Ovary (tissue), 10 donors: ENCODE measurements at places on chromosomes 16 and 17.
A peak's percentile ranks its signal among the peaks of the same experiment; 100 is the strongest.

DNA sequence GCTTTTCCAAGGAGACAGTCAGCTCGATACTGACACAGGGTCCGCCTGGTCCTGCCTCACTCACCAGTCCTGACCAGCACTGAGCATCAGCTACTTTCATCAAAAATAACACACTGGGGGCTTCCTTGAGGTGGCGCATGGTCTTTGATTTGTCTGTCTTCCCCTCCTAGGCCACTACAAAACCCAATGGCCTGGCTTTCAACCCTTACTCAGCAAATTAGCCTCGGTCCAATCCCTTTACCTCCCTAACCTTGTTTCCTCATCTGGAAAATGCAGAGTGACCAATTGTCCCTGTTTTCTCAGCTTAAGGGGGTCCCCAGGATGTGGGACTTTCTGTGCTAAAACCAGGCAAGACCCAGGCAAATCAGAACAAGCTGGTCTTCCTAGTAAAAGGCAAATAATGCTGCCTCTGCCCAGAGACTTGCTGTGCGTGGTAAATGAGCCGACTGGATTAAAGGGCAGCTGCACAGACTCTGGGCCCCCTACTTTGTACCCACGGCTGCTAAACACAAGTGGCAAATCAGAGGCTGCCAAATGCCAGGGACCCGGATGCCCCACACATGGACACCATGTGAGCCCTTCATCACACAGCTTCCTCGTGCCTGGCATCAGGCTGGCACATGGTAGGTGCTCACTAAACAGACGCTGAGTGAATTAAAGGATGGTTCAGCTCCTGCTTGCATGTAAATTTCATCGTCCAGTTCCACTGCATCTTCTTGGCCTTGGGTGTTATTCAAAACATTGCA lies 31.2 kb upstream of the CMIP start:
- no peaks in the 10 kb centered on the region for H3K4me1 ChIP-seq
- no peak overlapping the region for H3K4me3 ChIP-seq
- DNase-seq = no peak
- H3K27ac ChIP-seq = no peak overlapping the region
- no peaks in the 10 kb centered on the region for H3K36me3 ChIP-seq

DNA sequence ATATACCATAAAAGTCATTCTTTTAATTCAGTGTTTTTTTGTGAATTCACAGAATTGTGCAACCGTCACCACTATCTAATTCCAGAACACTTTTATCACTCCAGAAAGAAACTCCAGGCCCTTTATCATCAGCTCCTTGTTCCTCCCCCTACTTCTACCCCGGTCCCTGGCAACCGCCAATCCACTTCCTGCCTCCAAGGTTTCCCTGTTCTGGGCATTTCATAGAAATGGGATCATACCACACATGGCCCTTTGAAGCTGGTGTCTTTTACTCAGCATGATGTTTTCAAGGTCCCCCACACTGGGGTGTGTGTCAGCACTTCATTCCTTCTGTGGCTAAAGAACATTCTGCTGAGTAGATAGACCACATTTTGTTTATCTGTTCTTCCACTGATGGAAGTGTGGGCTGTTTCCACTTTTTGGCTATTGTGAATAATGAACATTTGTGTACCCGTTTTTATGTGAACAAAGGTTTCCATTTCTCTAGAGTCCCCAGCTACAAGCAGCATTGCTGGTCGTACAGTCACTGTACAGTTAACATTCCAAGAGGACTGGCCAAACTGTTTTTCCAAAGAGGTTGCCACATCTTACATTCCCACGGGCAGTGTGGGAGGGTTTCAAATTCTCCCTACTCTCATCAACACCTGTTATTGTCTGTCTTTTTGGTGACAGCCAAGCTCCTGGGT lies 75.8 kb upstream of the ZNF469 start:
- no peak overlapping the region for H3K4me3 ChIP-seq
- H3K36me3 ChIP-seq = no peaks in the 10 kb centered on the region
- H3K27me3 ChIP-seq = no peaks in the 10 kb centered on the region
- DNase-seq = peak; percentile 57
- H3K4me1 ChIP-seq = peaks cover 18% of the 10 kb centered on the region

DNA sequence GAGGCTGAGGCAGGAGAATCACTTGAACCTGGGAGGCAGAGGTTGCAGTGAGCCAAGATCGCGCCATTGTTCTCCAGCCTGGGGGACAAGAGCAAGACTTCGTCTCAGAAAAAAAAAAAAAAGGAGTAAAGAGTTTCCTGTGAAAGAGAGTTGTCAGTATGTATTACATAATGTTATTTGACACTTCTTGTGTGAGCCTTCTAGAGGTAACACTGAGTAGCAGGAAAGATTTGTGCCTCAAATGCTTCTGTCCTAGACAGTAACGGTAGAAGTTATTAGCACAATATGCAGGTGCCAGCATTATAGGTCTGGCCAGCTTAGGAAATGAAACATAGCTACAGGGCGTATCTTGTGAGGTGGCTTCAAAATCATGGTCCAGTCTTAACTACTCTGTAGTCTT lies 6.2 kb downstream of the RPS6KB1 start:
- no peak overlapping the region for H3K27ac ChIP-seq
- no peaks in the 10 kb centered on the region for H3K27me3 ChIP-seq
- no peak for DNase-seq
- no peaks in the 10 kb centered on the region for H3K4me1 ChIP-seq
- H3K4me3 ChIP-seq = no peak overlapping the region

DNA sequence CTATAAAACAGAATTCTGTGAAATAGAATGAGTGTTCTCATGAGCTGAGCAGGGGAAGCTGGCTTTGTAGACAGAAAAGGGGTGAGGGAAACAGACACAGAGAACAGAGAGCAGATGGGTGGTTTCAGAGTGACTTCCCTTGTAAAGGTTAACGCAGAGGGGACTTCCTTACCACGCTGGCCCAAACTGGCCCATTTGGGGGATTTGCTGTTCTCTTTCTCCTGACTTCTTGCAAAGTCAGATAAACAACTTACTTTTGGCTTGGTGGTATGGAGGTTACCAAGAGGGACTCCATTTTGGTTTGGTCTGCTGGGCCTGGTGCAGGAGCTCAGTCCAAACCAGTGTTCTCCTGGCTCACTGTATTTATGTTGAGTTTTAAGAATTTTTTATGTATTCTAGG lies 48.4 kb downstream of the SEC14L1 start:
- no peak overlapping the region for H3K4me3 ChIP-seq
- no peaks in the 10 kb centered on the region for H3K27me3 ChIP-seq
- DNase-seq = no peak
- H3K36me3 ChIP-seq = no peaks in the 10 kb centered on the region

DNA sequence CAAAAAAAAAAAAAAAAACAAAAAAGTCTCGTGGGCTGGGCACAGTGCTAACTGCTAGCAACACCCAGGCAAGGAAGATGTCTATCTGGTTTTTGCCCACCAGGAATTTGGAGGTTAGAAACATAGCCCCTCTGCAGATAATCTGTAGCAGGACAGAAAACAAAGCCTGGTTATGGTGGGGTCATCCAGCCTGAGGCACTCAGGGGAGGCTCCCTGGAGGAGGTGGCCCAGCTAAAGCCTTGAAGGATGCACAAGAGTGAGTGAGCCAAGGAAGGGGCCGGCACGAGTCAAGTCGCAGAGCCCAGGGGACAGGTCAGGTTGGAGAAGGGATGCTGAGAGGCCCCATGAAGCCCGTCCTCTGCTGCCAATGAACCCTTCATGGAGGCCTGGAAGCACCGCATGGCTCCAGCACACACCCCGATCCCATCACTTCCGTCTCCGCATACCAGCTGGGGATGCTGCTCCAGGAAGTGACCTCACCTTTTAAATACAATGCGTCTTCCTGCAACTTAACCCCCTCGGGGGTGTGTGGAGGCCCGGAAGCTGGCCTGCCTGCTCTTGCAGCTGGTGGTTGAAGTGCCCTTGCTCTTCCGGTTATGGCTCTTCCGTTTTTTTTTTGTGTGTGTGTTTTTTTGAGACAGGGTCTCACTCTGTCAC lies 86.5 kb downstream of the ENGASE start:
- H3K36me3 ChIP-seq = no peaks in the 10 kb centered on the region
- H3K27me3 ChIP-seq = no peaks in the 10 kb centered on the region
- H3K27ac ChIP-seq = no peak overlapping the region

- H3K27ac ChIP-seq = no peak overlapping the region
- H3K4me3 ChIP-seq = no peak overlapping the region
- no peak for DNase-seq
- no peaks in the 10 kb centered on the region for H3K36me3 ChIP-seq
- no peaks in the 10 kb centered on the region for H3K27me3 ChIP-seq
- H3K4me1 ChIP-seq = no peaks in the 10 kb centered on the region
These were observed 32.6 kb upstream of the LRRC37A3 start for GRCh38 chr17:64951877-64952276.

DNA sequence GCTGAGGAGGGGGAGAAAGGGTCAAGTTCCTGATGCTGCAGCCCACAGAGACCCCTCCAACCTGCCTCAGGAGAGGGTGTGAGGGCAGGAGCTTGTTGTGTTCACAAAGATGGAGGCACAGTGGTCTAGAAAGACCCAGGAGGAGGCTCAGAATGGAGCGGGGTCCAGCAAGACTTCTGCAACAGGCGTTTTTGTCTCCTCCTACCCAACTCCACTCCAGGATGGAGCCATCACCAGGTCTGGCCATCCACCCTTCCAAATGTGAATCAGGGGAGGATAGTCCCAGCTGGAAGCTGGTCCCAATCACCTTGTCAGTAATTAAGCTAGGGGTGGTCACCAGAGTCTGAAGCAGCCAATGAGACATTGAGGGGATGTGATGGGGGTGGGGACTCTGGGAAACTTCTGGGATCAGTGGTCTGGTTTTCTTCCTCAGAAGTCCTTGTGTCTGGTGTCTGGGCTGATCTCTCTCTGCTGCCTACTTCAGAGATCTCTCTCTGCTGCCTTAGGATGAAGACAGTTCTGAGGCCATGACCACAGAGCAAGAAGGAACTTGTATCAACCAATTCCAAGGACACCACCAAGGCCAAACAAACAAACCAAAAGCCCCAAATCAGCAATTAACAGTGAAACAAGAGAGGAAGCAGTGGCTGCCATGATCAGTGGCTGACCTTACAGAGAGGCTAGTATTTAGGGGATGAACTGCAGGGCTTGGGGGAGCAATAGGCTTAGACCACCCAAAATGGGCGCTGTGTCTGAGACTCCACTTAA lies 14.5 kb downstream of the CD300LB start:
- H3K4me3 ChIP-seq = no peak overlapping the region
- DNase-seq = no peak
- H3K27ac ChIP-seq = no peak overlapping the region
- no peaks in the 10 kb centered on the region for H3K36me3 ChIP-seq

- no peaks in the 10 kb centered on the region for H3K27me3 ChIP-seq
- no peak for DNase-seq
- peak overlapping the region; percentile 84 for H3K27ac ChIP-seq
- H3K4me3 ChIP-seq = peak overlapping the region; percentile 41
- no peaks in the 10 kb centered on the region for H3K36me3 ChIP-seq
These were observed 14.7 kb upstream of the PLLP start for GRCh38 chr16:57299009-57299718.

GRCh38 chr17:55421179-55421934 lies at the start of gene MMD:
TSS of gene MMD (minus strand) at chr17:55421835. CDS start at chr17:55421695, 140 bp downstream.
- no peaks in the 10 kb centered on the region for H3K27me3 ChIP-seq
- H3K4me3 ChIP-seq = peak within 1 kb of the TSS; percentile 90

- DNase-seq = no peak
- peaks cover 2% of the 10 kb centered on the region for H3K4me1 ChIP-seq
- H3K27me3 ChIP-seq = no peaks in the 10 kb centered on the region
- no peak overlapping the region for H3K27ac ChIP-seq
These were observed 130.7 kb downstream of the CPPED1 start for GRCh38 chr16:12672986-12673385.

DNA sequence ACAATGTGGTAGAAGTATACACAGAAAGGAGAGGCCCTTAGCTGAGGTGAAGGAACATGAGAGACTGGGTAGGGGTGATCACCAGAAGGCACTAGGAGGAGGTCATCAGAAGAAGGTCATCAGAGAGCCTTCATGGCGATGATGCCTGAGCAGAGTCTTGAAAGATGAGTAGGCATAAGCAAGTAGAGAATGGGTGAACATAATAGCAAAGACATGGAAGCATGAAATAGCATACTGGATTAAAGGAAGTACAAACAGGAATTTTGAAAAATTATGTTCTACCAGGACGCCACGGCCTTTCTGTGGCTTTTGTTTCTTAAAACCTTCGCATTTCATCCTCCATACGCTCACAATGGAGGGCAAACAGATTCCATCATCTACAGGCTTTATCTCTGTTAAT lies 2.9 kb downstream of the IKZF3 start:
- no peak overlapping the region for H3K27ac ChIP-seq
- DNase-seq = no peak
- H3K27me3 ChIP-seq = peaks cover 2% of the 10 kb centered on the region

GRCh38 chr17:31054761-31055160 lies 40.0 kb upstream of the NF1 start:
- no peak overlapping the region for H3K27ac ChIP-seq
- no peaks in the 10 kb centered on the region for H3K36me3 ChIP-seq
- DNase-seq = no peak
- no peaks in the 10 kb centered on the region for H3K27me3 ChIP-seq

GRCh38 chr17:50781167-50781566 lies 13.8 kb upstream of the ANKRD40CL start:
- peak; percentile 54 for DNase-seq
- H3K27me3 ChIP-seq = no peaks in the 10 kb centered on the region
- peaks cover 7% of the 10 kb centered on the region for H3K4me1 ChIP-seq

GRCh38 chr16:58563235-58563634 lies 47.9 kb downstream of the SETD6 start:
- DNase-seq = no peak
- H3K4me1 ChIP-seq = no peaks in the 10 kb centered on the region
- no peaks in the 10 kb centered on the region for H3K36me3 ChIP-seq
- no peaks in the 10 kb centered on the region for H3K27me3 ChIP-seq

DNA sequence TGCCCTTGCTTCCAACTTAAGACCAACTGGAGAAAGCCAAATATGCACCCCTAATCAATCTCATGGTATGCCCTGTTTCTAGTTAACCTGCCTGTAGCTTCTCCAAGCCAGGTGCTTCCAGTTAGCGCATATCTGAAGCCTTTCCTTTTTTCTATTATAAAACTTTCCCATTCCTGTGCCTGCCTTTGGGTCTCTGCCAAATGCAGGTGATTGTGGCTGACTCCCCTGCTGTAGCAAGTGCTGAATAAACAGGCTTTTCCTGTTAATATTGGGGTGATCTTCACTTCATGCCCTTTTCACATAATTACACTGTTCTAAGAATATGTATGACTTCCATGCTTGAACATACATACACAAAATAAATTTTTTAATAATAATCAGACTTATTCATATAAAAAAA lies 207.4 kb downstream of the TANC2 start:
- H3K27me3 ChIP-seq = no peaks in the 10 kb centered on the region
- peaks cover 2% of the 10 kb centered on the region for H3K4me1 ChIP-seq
- no peak overlapping the region for H3K4me3 ChIP-seq
- H3K36me3 ChIP-seq = no peaks in the 10 kb centered on the region
- DNase-seq = no peak

DNA sequence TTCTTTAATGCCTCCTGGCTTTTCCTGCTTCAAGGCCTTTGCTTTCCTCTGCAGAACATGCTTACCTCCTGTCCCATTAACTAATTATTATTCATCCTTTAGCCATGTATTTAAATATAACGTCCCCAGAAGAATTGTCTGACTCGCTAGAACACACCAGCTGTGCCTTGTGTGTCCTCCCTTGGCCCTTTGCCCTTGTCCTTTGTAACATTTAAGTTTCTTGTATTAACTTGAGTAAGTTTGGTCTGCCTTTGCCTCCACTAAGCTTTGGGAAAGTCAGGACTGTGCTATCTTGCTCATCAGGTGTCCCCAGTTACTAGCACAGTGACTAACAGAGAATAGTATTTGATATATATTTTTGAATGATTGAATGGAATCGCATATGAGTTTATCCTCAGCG lies 29.6 kb upstream of the ABCA9 start:
- no peak overlapping the region for H3K27ac ChIP-seq
- no peaks in the 10 kb centered on the region for H3K36me3 ChIP-seq
- peaks cover 2% of the 10 kb centered on the region for H3K4me1 ChIP-seq
- no peak for DNase-seq
- H3K4me3 ChIP-seq = no peak overlapping the region

GRCh38 chr17:76307966-76308338 lies at the start of gene QRICH2:
TSS of gene QRICH2 (minus strand) at chr17:76308276. CDS start at chr17:76307998, 278 bp downstream.
- no peaks in the 10 kb centered on the region for H3K4me1 ChIP-seq
- no peak for DNase-seq
